Hematopoietic multipotent progenitor cell treated with erythropoietin and hydrocortisone succinate and interleukin-3 and kit ligand, for 17 days (in vitro differentiated cells): ENCODE measurements at places on chromosomes 12 and 14.

DNA sequence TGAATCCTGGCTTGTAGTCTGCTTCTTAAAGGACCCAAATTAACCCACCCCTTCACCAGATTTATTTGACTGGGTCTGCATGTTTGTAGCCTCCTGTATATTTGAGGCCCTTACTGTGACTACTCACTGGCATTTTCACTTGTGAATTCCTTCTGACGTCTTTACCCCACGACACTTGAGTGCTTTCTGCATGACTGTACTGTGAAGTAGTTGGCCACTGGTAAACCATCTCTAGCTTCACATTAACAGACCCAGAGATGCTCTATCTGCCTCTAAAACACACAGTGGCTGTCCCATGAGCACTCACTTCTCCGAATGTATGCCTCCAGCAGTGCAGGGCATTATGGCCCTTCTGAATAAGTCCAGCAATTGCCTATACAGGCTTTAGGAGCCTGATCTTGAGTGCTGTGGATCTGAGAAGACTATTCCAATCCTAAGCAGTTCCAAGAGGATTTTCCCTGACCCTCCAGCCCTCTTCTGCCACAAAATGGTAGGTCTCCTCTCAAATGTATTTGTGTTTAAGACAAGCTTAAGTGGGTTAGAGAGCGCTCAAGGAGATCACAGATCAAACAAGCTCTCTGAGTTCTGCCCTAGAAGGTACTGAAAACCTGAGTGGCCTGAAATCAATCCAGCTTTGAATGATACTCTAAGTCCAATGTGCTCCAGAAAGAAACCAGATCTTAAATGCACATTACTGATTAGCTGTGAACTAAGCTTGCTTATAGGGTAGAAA is 534.7 kb downstream of the RPS29 start:
- no peak for DNase-seq

- no peak for DNase-seq
Observed at GRCh38 chr12:111311011-111311410, 57.9 kb downstream of the PHETA1 start.

DNA sequence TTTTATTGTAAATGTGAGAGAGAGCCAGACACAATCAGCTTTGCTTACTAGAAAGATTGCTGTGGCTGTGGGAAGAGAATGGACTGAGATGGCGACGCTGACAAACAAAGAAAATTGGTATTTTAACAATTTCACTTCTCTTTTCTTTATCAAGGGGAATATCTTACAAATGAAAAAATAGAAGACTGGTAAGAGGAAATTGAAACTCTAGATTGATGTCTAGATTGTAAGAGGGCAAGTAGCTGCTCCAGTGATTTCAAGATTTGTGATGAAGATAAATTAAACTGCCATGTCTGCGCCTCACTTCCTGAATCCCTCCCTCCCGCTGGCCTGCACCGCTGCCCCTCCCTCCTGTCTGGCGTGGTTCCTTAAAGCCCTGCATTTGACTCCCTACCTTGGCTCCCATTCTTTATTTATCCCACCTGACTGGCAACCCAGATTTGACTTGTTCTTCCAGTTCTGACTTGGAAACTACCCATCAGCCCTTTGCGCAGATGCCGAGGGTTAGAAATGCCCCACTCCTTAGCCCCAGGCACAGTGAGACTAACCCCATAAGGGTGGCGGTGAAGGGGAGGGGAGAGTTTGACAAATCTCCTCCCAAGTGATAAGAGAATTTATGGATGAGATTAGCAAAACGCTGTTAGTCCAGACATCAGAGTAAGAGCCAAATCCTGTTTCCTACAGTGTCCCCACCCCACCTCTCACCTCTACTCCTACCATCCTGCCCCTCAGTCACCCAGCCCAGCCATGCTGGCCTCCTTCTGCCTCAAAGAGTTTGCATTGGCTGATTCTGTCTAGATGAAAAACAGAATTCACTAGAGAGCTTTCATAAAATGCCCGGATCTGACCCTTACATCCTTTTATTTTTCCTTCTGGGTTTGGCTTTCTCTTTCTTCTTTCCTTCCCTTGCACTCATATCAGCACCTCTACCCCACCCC is 125.3 kb upstream of the ATF7IP start:
- DNase-seq, result no peak

DNA sequence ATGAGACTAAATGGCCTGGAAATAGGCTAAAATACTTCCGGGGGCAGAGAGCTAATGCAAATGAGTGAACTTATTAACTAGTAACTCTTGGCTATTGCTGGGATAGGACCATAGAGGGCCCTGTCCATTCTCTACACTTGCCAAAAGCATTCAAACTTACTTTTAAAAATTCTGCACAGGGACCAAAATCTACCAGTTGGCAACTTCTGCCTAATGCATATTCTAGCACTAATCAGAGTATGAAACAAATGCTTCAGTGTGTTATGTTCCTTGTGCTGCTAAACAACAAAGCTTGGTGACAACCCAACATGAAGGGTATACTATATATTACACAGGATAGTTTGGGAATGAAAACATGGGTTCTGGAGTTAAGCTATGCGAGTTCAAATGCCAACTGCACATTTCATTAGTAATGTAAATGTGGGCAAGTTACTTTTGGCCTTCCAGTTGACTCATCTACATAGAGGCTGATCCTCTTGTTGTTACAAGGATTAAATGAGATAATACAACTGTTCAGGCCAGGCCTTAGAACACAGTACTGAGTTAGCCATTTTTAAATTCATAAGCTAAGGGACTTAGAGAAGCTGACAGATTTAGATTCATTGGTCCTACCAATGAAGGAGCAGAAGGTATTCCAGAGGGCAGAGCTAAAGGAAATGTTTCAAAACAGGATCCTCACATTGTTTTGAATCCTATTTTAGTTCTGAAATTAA is 32.4 kb downstream of the HIGD1C start:
- no peak for DNase-seq

- no peak for DNase-seq
Observed at GRCh38 chr12:110074089-110074488, 25.8 kb upstream of the C12orf76 start.

- no peak for DNase-seq
Observed at GRCh38 chr14:105267820-105268548, 19.7 kb downstream of the BTBD6 start.

DNA sequence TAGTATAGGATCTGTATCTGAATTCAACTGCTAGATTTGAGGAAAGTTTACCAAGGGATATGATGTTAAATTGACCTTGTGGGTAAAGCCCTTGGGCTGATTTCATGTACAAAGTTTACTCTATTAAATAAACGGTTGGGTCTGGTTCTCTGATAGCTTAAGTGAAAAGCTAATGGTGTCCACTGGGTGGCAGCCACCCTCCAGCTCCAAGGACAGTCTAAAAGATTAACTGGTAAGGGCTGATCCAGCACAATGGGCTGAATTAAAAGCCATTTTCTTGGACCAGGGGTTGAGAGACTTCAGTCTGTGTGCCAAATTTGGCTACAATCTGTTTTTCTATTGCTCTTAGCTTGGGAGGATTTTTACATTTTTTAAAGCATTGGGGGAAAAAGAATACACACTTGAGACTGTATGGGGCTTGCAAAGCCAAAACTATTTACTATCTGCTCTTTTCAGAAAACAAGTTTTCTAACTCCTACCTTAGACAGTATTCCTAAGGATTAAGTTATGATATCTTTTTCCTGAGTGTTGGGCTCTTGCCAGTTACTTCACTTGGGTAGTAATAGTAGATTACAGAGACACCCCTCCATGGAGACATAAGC is 116.5 kb downstream of the GPHN start:
- no peak for DNase-seq

DNA sequence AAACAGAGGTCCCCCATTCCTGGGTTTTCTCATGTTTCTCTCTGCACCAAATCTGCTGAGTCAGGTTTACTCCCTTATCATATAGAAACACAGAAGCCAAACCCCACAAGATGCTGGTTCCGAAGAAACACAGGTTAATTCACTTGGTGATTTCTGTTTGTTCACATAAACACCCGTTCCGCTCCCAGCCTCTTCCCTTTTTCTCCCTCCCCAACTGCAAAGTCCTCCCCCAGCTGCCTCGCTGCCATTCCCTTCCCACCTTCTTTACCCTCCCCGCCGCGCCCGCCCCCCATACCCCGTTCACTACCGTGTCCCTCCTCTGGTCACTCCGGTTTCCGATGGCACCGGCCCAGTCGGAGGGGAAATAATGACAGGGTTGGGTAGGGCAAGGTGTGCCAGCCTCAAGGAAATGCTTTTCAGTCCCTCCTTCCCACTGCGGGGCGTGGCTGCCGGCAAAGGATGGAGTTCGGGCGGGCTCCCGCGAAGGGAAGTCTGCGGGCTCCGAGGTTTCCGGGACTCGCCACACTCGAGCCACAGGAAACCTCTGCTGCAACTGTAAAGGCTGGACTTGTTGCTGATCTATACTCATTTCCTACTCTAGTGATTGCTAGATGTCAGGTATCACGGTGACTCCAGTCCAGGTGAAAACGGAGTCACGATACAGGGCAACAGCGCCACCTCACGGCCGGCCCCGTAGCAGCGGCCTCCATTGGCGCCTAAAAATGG is at the start of gene STYK1:
STYK1 (minus strand) TSS at position 394 of the 726 bp plus-strand sequence. CDS start 39,434 bp downstream, outside the sequence.
- peak; percentile 78 for DNase-seq

DNA sequence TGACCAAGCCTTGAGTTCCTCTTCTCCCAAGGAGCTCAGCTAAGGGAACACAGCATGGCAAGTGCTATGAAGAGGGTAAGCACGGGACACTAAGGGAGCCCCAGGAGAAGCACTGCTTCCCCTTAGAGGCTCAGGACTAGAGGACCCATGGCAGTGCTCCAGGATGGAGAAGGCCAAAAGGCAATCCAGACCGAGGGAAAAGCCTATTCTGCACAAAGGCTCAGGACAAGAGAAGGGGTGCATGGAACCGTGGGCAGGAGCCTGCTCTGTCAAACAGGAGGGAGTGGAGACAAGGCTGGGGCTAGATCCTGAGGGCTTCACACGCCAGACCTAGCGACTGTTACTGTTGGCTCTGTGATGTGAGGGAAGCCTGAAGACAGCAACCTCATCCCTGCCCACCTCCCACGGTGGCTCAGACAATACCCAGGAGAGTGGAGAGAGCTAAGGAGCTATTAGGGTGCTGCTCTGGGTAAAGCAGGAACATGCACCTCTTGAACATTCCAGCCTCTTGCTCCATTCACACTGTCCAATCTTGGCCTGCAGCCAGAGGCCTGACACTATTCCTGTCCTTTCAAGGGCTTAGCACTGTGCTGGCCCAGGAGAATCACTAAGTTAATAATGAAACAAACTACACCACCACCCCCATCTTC is 24.2 kb downstream of the OTUB2 start:
- DNase-seq, result no peak

- DNase-seq, result no peak
Observed at GRCh38 chr12:39816671-39817185, 197.1 kb upstream of the ABCD2 start.

DNA sequence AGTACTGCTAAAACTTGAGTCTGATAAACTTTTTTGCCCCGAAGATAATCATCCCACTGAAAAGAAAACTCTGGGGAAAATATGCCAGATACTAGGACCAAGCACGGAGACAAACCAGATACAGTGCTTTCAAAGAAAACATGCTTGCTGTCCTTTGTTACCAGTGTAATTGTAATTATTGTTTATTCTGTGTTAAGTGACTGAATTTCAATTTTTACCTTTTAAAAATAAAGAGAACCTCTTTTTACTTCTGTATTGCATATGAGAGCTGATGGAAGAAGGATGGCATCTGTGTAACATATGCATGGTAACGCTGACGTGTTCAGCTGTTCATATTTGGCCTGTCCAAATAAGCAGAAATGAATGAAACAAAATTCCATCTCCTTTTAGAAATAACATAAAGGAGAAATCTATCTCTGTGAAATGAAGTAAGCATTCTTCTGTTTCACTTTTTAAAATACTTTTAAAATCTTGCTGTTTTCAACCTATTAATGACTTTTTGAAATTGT is 22.5 kb downstream of the SLC35E3 start:
- no peak for DNase-seq

- DNase-seq, result no peak
Observed at GRCh38 chr12:24418157-24418556, 468.7 kb upstream of the SOX5 start.
